T47D (cell line): ENCODE measurements at places on chromosomes 12 and 14.

DNA sequence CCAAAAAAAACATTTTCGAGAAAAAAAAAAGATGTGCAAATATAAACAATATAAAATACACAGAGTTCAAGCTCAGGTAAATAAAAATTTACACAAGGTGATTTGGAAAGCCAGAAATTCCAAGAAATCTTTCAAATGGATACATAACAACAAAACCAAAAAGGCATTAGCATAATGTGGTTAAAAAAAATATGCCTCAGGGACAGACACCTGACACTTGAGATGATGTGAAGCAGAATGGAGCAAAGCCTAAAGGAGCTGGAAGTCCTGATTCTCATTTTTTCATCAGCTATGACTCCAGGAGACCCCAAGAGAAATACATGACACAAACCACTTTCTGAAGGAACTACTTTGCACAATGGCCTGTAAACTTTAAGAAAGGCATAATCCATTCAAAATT is 98.6 kb downstream of the PPP2R5E start:
- DNase-seq = no peak

DNA sequence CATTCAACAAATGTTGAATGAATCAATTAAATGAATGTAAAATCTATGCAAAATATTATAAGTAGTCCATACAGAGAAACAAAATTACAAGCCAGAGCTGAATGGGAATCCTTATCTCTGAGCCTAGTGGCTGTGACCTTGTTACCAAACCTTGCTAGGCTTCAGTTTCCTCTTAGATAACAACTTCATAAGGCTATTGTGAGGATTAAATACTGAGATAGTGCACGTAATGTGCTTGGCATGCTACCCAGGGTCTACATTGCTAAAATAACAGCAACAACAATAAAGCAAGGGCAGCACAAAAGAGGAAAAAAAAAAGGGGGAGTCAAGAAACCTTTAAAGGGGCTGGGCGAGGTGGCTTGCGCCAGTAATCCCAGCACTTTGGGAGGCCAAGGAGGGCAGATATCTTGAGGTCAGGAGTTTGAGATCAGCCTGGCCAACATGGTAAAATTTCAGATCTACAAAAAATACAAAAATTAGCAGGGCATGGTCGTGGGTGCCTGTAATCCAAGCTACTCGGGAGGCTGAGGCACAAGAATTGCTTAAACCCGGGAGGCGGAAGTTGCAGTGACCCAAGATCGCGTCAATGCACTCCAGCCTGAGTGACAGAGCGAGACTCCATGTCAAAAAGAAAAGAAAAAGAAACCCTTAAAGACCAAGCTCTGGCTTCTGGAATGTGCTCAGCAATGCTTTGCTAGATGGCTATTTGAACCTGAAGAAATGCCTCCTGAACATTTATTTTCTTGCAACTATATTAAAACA is 14.1 kb downstream of the STAB2 start:
- no peak for DNase-seq

DNA sequence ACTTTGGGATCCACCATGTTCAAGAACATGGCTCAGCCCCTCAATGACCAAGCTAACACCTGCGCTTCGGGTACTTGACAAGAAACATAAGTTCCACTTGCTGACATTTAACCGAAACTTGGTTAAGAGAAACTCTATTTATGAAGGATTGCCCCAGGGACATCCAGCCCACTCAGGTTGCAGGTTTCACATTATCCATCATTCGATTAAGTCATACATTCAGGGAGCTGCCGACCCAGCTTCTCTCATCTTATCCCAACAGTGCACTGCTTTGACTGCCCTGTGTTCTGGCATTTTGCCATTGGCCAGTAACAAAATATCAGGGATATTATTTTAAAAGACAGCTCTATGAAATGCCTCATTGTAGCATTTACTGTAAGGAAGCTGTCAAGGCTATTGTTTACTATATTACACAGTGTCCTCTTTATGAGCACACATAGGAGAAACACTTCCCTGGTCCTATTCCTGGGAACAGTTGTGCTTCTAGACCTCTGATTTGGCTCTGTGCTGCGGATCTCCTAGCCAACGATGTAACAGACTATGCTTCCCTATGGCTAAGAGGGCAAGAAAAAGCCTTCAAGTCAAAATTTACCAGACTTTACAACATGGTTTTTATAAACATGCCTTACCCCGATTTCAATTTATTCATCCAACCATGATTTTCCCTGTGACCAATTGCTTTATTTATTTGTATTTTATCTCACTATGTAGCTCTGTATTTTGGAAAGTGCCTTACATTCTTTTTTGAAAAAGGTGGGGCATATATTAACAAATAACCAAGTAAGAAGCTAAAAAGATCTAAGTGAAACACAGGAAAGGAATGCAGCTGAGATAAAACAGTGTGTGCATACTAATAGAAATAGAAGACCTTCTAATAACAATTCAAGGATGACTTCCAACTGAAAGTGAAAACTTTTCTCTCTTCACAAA is 109.3 kb downstream of the ITPR2 start:
- DNase-seq = no peak

GRCh38 chr12:110431957-110432587 is 18.1 kb downstream of the ARPC3 start:
- DNase-seq = no peak

GRCh38 chr12:77010691-77011548 is 54.4 kb downstream of the E2F7 start:
- DNase-seq = peak; percentile 59

GRCh38 chr14:89384636-89385035 is 32.4 kb downstream of the FOXN3 start:
- DNase-seq = no peak

DNA sequence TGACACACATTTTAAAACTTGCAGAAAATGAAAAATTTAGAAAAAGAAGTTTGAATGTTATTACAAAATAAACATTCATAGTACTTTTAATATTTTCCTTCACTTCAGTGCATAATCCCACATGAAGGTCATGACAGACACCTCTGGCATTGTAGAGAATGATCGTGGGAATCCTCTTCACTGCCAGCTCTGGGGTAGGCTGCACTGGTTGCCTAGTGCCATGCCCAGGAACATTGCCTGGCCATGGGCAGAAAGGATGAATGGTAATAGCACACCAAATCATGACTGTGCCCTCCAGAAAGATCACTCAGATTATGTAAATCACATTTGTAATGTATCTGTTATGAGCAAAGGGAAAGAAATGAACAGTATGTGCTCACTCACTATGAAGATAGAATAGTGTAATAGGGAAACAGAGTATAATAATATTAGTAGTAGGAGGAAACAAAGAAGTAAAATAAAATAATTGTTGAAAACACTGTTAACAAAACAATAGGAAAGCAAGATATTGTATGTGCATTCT is 161.6 kb downstream of the PLCZ1 start:
- no peak for DNase-seq

- DNase-seq = peak; percentile 71
Observed at GRCh38 chr14:69662636-69663299, 51.4 kb downstream of the SUSD6 start.

GRCh38 chr12:68959891-68960464 is 27.0 kb upstream of the CPM start:
- no peak for DNase-seq

GRCh38 chr14:103697603-103698379 is 17.5 kb downstream of the XRCC3 start:
- no peak for DNase-seq

DNA sequence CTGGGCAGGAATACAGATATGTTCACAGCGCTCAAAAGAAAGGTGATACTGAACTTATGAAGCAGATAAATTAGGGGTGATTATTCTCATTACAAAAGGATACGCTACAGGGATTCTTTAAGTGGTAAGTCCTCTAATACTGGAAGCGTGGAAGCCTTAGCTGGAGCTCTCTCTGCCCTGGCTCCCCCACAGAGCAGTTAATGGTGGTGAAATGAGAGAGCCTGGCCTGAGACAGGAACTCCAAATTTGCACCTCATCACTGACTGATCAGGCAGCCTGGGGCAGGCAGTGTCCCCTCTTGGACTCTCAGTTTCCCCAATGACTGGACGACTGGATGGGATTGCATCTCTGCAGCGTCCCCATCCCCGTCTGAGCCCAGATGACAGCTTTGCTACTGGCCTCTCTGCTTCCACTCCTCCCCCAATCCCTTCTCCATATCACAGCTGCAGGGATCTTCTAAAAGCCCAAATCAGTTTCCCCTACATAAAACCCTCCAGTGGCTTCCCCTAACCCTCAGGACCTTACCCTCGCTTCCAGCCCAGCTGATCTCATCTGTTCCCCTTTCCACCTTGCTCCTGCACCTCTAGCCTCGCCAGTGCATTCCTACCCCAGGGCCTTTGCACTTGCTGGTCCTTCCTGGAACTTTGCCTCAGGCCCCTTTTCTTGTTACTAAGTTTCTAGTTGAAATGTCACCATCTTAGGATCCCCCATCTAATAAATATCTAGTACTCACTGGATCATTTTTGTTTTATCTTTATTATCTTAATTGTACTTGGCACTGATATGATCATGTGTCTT is 171.7 kb upstream of the LHX5 start:
- no peak for DNase-seq

GRCh38 chr12:97466000-97466399 is 3.4 kb downstream of the RMST start:
- DNase-seq = no peak

- DNase-seq = no peak
Observed at GRCh38 chr12:70637303-70638085, at the start of gene PTPRB. TSS of gene PTPRB (minus strand) at chr12:70637429. CDS start at chr12:70637395, 34 bp downstream.

- DNase-seq = no peak
Observed at GRCh38 chr14:92487513-92488133, 26.0 kb upstream of the RIN3 start.

DNA sequence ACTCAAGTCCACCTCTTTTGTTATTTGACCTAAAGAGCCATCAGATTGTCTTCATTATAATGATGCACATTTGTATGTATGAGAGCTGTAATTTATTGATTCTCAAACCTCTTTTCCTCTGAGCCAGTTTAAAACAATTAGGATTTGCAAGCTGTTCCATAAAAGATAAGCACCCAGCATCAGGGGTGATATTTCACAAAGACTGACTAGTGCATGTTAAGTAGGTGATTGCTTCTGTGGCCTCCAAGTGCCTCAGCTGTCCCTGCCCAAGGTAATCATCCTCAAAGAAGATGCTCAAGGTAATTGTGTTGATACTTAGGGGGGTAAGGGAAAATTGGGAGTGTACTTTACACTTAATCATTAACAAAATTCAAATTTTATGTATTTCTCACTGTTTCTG is 18.2 kb downstream of the CEP128 start:
- DNase-seq = no peak

DNA sequence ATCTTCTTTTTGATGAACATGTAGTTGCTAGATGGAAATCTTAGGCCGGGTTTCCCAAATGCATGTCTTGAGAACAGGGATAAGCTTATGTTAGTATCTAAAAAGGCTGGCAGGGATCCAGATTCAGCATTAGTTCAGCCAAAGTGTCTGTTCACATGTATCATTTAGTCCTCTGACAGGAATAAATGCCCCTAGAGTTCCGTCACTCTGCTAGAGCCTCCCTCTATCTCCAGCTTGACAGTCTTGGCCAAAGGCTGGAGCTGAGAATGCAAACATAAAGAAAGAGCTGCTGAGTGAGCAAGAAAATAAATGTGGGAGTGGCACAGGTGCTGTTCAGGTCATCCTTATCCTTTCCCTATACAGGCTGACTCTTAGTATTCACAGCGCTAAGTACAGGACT is 13.8 kb upstream of the NELL2 start:
- peak; percentile 6 for DNase-seq

- DNase-seq = no peak
Observed at GRCh38 chr12:103676893-103677292, 89.8 kb downstream of the STAB2 start.

DNA sequence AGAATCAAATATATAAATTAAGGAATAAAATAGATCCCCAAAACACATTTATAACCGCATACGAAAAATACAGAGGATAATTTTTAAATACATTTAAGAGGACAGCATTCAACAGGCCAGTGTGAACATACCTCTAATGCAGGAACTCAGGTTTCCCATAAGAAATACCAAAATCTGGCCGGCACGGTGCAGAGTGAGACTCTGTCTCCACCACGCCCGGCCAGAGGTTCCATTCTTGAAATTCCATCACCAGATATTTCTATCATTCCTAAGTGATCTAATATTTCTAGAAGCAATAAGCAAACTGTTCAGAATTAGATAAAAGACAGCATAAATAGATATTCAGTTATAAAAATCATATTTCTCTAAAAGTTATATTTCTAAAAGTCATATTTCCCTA is 30.2 kb upstream of the OASL start:
- no peak for DNase-seq

DNA sequence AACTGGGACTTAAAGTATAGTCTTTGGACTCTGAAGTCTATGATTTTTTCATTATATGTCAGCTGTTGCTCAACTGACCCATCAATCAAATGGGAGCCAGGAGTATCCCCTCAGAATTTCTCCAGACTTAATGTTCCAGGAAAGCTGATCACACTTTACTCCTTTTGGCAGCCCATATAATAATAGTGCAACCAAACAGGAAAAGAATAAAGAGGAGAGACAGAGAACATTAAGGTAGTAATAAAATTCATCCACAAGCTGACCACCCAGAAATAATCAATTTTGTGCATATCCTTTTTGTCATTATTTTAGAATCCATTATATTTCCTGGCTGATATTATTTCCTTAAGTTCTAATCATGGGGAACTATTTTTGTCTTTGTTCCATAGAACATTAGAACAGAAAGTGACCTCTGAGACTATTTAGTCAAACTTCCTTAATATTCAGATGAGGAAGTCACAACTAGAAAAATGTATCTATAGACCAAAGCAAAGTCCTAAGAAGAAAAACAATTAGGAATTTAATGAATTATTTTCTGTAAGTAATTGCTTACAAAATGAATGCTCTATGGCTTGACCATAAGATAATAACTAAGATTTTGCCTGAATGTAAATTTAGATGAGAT is 238.1 kb upstream of the SEL1L start:
- no peak for DNase-seq

GRCh38 chr14:67385618-67386017 is 25.5 kb downstream of the EIF2S1 start:
- DNase-seq = no peak
